ENCODE measurements at places on chromosomes 11 and 22.
A peak's percentile ranks its signal among the peaks of the same experiment; 100 is the strongest.

- DNase-seq, result no peak
These were observed 7.0 kb upstream of the CASP12 start for GRCh38 chr11:104905271-104905670.

DNA sequence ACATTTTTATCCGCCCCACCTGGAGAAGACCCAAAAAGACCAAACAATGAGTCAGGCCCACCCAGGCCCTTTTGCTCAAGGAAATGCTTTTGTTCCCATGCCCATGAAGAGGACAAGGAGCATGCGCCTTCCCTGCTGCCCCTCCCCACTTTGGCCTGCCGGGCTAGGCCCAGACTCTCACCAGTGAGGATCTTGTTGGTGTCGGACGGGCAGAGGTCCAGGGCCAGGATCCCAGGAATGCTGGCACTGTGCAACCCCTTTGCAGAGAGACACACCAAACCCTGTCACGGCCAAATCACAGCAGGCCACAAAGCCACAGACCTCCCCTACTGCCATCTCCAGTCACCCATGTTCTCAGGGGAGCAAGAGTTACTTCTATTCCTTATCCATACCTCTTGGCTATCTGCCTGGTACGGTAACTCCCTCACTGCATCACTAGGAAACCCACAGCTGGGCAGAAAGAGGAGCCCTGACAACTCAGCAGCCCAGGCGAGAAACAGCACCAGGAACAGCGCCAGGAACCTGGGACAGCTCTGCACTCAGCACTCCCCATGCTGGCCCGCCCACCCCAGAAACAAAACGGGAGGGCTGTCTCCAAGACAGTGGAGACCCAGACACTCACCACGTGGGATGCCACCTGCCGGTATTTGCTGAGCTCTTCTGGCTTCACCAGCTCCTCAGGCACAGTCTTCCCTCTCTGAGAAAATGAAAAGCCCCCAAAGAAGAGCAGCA, 5.5 kb downstream of the PRPF19 start:
- DNase-seq, result no peak

- DNase-seq, result no peak
These were observed 381.7 kb downstream of the TENM4 start for GRCh38 chr11:79059141-79059540.

GRCh38 chr11:116180806-116181600, 591.8 kb downstream of the BUD13 start:
- no peak for DNase-seq

DNA sequence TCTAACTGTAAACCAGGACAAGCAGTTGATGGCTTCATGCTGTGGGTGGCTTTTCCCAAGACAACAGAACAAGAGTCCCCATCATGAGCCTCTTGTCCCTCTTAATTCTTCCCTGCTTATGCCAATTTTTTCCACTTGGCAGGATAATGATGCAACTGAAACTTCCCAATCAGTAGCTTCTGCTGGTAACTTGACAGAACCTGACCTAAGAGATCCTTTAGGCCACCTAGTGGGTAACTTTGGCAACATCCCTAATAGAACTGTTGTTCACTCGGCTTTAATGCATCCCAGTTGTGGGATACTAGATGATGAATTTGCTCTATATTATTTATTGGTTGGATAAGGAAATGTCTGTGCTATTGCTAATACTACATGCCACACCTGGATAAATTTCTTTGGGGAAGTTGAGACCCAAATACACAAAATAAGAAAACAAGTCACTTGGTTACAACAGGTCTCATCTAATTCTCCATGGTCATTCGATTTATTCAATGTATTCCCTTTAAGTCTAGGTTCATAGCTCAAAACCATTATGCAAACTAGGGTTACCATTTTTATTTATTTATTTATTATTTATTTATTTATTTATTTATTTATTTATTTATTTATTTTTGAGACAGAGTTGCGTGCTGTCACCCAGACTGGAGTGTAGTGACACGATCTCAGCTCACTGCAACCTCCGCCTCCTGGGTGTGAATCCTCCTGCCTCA, 41.4 kb upstream of the NFAM1 start:
- peak; percentile 62 for DNase-seq

DNA sequence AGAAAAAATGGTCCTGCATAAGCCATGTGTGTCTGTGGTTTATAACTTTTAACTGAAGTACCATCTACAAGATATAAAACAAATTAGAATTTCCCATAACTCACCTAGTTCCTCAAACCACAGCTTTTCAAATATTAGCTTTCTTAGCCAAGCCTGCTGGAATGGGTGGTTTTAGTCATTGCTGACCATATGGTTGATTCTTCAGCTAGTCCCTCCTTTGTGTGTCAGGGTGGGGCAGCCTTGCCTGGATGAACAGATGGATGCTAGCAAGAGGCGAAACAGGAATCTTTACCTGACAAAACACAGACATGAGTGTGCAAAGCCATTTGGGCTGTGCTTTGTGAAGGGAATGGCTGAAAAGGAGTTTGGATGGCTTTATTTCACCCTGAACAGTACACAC, 6.9 kb upstream of the B3GNT6 start:
- no peak for DNase-seq

GRCh38 chr22:48574776-48575617, 1252.7 kb downstream of the BRD1 start:
- DNase-seq, result no peak

DNA sequence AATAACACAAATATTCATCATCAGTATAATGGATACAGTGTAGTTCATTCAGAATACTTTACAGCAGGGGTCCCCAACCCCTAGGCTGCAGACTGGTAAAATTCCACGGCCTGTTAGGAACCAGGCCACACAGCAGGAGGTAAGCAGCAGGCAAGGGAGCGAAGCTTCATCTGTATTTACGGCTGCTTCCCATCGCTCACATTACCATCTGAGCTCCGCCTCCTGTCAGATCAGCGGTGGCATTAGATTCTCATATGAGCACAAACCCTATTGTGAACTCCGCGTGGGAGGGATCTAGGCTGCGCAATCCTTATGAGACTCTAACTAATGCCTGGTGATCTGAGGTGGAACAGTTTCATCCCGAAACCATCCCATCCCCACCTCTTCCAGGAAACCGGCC, 125.1 kb downstream of the SERGEF start:
- DNase-seq, result no peak

DNA sequence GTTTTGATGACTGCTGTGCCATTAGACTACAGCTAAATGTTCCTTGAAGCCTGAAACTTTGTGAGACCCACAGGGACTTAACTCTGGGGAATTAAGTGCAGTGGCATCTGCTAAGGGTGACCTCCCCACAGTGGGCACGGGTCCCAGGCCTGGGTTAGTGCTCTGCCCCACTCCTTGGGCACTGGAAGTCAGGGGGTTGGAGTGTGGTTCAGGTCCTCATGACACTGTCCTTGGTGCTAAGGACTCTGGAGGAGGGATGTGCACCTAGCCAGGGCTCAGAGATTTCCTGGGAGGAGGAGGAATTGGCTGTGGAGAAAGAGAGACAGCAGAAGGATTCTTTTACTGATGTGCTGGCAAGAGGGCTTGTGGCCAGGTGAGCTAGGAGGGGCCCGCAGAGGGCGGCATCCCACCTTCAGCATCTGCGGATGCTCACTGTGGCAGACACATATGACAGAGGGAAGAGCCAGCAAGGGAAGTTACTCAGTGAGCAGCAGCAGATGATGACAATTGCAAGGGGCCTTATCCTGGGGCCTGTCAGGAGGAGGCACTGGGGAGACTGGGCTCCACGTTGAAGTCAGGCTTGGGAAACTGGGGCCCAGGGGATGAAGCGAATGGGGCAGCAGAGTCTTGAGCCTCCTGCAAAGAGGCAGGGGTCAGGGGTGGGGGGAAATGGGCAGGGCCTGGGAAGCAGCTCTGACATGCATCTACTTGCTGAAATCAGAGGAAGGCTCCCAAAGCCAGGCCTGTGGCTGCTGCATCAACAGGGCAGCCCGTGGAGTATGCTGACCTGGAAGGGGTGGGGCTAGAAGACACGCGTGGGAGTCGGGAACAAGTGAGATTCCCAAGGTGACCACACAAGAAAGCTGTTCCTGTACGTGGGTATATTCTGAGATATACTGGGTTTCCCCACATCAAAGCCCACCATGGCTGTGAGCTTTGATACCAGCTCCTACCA, 144.0 kb downstream of the MPPED1 start:
- DNase-seq, result no peak

DNA sequence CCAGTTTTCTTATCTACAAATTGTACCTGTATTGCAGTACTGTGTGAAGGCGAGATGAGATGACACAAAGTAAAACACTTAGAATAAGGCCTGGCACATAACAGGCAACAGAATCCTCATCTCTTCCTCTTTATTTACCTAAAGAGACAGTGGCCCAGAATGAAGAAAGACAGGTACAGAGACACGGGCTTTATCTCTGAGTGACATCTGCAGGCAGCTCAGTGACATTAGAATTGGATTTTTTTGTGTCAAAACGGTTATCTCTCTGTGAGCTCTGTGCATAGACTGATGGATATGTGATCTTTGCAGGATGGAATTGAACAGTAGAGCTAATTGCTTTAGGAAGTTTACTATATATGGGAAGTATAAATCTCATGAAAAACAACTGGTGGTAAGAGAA, 36.2 kb upstream of the TRPC6 start:
- no peak for DNase-seq

DNA sequence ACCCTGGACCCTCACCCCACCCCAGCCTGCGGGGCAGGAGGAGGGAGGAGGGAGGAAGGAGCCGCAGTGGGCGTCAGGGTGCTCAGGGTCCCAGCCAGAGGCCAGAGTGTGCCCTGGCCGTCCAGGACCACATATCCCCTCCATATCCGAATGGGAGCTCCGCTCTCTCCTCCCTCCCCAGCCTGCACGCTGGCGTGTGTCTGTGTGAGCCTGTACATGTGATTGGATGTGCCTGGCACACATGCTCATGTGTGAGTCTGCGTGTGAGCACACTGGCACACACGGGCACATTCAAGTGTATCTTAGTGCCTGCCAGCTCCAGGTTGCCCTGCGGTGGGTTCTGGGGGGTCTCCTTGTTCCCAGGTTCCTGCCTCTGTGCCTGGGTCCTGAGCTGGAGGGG, 8.1 kb downstream of the TSSC4 start:
- DNase-seq, result no peak

GRCh38 chr11:33553486-33553885, 147.1 kb downstream of the C11orf91 start:
- DNase-seq, result no peak

- DNase-seq, result no peak
These were observed 1476.0 kb downstream of the TBC1D22A start for GRCh38 chr22:48238284-48238915.

DNA sequence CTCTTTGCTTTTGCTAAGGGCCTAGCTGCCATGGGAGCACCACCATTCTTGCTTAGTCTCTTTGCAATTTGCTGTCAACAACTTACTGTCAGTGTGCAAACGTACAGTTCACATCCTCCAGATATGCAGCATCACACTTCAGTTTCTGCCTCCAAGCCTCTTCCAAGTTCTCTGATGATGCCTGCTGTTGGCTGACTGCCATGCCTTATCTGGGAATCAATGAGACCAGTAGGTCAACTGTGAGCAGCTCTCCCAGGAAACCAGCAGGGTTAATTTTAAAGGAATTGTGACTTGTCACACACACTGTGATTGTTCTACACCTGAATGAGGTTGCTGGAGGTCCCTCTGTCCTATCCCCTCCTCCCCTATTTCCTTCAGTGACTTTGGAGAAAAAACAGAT, 56.0 kb downstream of the COPB1 start:
- no peak for DNase-seq

DNA sequence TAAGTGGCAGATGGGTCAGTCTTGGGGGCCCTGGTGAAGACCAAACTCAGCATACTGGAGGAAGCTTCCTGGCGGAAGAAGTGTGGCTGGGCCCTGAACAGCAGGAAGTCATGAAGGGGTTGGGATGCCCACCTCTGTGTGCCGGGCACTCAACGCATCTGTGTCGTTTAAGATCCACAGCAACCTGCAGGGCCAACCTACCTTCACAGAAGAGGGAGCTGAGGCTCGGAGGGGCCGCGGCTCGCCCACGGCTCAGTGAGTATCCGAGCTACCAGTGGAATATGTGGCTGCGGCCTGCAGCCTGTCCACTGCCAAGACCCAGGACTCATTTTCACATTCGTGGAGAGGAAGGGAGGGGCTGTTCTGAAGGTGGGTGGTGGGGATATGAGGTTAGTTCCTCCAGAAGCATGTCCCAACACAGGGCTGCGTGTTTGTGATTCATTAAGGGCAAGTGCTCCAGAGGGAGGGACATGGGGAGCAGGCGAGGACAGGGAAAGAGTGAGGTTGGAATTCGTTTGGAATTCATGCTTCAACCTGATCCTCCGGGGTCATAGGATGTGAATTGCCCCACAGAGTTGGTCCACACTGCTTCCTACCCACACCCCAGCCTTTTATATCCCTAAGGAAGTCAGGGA, 99.6 kb downstream of the MPPED1 start:
- no peak for DNase-seq

- no peak for DNase-seq
These were observed 79.6 kb downstream of the CELSR1 start for GRCh38 chr22:46457502-46458488.

DNA sequence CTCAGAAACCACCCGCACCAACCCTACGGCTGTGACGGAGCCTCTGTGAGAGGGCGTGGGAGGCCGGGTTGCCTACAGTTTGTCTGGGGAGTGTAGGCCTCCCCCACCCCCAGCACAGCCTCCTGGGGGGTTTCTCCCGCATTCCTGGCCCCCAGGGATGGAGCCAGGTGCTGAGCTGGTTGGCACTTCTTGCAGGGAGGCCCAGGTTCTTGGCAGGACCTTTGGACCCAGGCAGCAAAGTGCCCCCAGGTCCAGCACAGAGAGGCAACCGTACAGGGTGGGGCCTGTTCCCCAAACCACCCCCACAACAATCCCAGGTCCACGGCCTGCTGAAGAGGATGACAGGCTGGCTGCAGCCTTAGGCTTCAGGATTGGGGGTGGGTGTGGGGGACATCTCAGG, 36.5 kb downstream of the MACROD1 start:
- no peak for DNase-seq

GRCh38 chr11:27699926-27700350, 317 bp downstream of the BDNF start:
- no peak for DNase-seq

DNA sequence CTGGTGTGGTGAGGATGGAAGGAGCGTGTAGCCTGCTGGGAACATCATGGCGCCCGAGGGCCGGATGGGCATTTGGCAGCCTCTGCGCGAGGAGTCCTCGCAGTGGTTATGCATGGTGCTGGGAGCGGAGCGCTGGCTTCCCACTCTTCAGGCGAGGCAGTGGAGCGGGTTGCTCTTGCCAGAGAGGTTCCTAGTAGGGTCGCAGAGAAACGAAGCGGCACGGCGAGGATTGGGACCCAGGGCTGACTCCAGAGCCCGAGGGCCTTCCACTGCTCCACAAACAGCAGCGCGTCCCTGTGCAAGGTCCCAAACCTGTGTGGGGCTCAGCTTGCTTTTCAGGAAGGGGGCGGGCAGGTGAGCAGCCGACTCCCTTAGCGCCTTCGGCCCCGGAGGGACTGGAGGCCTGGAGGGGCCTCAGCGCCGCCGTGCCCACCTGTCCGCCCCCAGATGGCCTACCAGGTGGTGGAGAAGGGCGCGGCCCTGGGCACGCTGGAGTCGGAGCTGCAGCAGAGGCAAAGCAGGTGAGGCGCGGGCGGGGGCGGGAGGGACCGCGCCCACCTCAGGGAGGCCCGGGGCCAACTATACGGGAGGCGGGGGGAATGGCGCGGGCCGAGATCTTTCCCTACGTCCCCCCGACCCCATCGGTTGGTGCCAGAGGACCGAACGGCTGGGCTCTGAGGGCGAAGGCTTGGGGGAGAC, 7.2 kb downstream of the ATG16L2 start:
- no peak for DNase-seq

Data from SW 1271 (cell line).